ENCODE measurements at places on chromosomes 16 and 17. TPM values are rescaled to one million over a fixed set of nuclear protein-coding genes. Genes with fewer than 3 reads are reported as not detected.

The BICDL2 gene
- 0.63 TPM for total RNA-seq

The EVPLL gene
- not detected for total RNA-seq

The CIBAR2 gene
- not detected for total RNA-seq

The FKBP10 gene
- total RNA-seq: 0.47 TPM
